ENCODE measurements at places on chromosomes 4 and X.

GRCh38 chrX:20519146-20519545 lies 252.4 kb upstream of the RPS6KA3 start:
- no peak for DNase-seq

GRCh38 chr4:158170691-158171561 lies 1.9 kb downstream of the GASK1B start:
- DNase-seq, result peak; percentile 35

GRCh38 chr4:675980-676870 lies 1.9 kb downstream of the MYL5 start:
- no peak for DNase-seq

- no peak for DNase-seq
These were observed 133.8 kb upstream of the ANKRD50 start for GRCh38 chr4:124846306-124846705.

DNA sequence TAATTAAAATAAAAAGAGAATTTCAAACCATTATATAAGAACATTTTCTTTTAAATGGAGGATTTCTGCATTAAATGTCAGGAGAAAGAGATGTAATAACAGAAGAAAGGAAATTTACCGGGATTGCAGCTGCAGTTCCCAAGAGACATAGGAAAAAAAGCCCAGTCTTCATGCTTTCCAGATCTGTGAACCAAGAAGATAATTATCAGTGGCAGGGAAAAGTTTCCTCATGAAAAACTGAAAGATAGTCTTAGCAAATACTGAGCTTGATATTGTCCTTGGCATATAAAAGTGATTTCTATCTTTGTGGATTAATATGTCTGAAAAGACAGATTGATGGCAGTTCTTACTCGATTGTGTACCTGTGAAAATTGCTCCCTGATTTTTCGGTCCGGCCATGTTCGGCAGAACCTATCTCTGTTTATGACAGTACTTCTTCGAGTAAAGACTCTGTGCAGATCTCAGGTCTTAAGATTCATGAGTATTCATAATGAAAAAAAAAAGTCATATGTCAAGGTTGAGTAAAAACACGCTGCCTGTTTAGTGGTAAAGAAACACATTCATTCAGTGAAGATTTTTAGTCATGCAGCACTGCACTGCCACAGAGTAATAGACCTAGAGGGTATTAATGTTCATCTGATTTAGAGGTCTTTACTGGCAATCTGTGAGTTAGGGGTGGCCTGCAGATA lies 29.6 kb downstream of the SPARCL1 start:
- DNase-seq, result no peak

GRCh38 chr4:179755322-179755721 lies 2313.1 kb upstream of the AGA start:
- no peak for DNase-seq

DNA sequence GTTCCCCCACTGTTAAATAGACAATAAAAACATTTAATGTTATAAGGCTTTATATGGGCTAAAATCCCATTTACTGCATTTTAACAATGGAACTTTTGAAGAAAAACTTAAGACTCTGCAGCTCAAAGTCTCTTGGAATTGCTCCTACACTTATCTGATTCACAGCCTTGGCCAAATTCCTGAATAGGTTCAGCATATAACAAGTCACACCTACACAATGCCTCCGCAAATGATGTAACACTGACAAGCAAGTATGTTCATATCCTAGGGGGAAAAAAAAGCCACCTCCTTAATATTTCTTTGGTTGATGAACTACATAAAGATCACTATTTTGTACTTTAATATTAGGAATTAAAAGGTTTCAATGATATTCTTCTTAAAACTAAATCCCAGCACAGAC lies 34.5 kb downstream of the RPS6KA6 start:
- DNase-seq, result no peak

GRCh38 chr4:87802858-87803257 lies 3.5 kb downstream of the IBSP start:
- no peak for DNase-seq

- no peak for DNase-seq
These were observed 229.9 kb upstream of the UGT8 start for GRCh38 chr4:114368751-114369150.

DNA sequence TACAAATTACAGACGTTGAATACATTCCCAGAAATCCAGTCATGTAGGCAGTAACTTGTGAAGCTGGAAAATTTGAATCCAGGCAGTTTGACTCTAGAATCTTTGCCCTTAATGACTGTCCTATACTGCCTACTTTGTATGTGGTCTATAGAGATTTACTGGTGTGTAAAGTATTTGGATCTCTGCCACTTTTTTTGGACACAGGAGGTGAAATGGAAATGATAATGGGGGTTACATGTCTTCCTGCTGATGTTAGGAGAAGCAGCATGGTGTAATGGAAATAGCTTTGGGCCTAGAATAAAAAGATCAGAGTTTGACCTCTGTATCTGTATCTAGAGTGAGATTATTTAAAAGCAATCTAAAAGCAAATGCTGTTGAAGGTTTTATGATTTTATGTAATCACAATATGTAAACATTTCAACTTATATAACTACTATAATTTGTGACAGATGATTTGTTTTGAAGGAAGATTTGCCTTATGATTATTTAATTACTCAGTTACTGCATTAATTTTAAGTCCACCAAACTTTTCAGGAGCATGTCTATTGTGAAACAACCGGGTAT lies 3.3 kb downstream of the COL4A5 start:
- DNase-seq, result no peak

DNA sequence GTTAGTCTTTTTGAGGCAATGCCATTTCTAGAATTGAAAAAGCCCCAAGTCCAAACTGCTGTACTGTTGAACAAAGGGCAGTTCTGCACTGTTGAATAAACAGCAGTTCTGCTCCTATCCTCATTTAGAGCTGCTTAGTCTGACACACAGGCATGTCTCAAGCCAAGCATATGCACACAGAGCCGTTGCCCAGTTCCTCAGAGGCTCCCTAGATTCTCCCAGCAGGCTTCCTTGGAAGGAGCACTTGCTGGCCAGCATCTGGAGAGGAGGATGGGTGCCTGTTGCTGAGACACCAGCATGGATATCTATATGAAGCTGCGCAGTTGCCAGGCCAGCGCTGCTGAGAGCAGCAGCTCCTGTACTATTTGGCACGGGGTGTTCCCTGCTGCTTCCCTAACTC lies 138.3 kb upstream of the USP38 start:
- no peak for DNase-seq

GRCh38 chrX:18288716-18289115 lies 65.8 kb downstream of the SCML2 start:
- DNase-seq, result no peak

DNA sequence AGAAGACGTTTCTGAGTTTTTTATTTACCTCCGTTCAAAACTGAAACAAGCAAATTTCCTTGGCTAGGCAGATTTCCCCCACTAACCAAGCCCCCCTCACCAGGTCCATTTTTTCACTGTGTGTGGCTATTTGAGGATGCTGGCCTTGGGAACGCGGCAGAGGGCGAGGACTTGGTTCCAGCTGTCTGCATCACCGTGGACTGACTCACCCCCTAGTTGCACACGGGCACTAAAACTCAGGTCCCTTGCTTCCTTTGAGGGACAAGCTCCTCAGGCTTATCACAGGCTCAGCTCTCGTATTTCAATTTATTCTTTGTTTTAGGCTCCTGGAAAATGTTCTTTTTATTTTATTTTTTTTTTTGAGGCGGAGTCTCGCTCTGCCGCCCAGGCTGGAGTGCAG lies 8.4 kb upstream of the MTNR1A start:
- no peak for DNase-seq

- DNase-seq, result no peak
These were observed 33.5 kb downstream of the OR13H1 start for GRCh38 chrX:131577413-131577812.

DNA sequence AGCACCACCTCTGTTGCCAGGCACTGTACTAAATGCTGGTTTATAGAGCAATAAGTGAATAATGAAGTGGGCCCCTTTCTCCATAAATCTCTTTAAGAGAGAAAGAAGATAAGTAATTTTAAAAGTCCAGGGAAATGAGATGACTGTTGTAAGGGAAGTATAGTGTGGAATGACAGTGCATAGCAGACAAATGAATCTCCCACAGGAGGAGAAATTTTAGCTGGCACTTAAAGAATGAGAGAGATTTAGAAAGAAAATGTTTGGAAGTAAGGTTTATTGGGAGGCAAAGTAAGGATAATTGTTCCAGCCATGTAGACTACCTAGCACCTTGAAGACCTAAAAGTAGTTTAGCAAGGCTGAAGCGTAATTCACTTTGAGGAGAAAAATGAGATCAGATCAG lies 1081.1 kb upstream of the PABPC4L start:
- no peak for DNase-seq

DNA sequence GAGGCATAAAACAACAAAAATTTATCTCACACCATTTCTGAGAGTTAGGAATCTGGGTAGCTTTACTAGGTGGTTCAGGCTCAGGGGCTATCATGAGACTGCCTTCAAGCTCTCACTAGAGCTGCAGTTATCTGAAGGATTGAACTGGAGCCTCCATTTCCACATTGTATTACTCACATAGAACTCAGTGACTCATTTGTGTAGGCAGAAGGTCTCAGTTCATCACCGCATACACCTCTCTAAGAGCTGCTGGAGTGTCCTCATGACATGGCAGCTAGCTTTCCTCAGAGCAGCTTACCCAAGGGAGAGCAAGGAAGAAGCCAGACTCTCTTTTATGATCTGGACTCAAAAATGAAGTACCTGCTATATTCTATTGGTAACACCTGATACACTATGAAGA lies 389.2 kb downstream of the IQCM start:
- no peak for DNase-seq

DNA sequence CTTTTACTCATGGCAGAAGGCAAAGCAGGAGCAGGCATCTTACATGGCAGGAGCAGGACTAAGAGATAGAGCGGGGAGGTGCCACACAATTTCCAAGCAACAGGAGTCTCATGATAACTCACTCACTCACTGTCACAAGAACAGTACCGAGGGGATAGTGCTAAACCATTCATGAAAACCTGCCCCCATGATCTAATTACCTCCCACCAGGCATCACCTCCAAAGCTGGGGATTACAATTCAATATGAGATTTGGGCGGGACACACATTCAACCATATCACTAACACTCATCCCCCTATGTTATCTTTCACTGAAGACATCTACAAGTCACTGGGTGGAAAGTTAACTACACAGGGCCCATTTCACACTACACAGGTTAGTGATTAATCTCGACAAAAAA lies 25.4 kb upstream of the GLRB start:
- DNase-seq, result no peak

- no peak for DNase-seq
These were observed 42.2 kb downstream of the GABRG1 start for GRCh38 chr4:46081674-46082073.
